Activated T-helper 2 cell treated with anti-CD3 and anti-CD28 coated beads, Interferon-gamma antibody, Interleukin-2, Interleukin-4, amounts not matched to agents 10 μg/mL and 5 μg/mL and 100 μg/mL, durations not matched to agents 14 hours and 24 hours and 36 hours (primary cell): ENCODE measurements at places on chromosomes 3 and 15.
A peak's percentile ranks its signal among the peaks of the same experiment; 100 is the strongest.

- DNase-seq: no peak
These were observed 256.4 kb downstream of the NR2F2 start for GRCh38 chr15:96586901-96587300.

DNA sequence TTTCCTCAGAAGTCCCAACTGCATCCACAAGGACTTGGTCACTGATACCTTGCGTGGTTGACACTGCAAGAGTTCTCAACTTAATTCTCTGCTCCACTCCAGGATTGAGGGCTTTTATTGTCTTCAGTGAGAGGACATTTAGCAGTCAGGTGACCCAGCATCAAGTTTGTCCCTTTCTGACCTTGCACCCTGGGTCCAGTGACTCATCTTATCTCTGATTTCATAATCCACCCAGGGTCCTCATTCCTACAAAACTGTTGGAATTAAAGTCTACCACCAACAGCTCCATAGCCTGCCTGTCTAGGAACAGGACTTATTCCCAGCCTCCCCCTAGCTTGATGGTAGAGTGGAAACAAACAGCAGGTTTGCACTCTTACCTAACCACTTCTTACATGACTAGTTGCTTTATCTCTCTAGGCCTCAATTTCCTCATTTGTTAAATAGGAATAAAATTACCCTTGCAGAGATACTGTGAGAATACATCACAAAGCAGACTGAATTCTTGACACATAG is 151.3 kb upstream of the LPP start:
- no peak for DNase-seq

DNA sequence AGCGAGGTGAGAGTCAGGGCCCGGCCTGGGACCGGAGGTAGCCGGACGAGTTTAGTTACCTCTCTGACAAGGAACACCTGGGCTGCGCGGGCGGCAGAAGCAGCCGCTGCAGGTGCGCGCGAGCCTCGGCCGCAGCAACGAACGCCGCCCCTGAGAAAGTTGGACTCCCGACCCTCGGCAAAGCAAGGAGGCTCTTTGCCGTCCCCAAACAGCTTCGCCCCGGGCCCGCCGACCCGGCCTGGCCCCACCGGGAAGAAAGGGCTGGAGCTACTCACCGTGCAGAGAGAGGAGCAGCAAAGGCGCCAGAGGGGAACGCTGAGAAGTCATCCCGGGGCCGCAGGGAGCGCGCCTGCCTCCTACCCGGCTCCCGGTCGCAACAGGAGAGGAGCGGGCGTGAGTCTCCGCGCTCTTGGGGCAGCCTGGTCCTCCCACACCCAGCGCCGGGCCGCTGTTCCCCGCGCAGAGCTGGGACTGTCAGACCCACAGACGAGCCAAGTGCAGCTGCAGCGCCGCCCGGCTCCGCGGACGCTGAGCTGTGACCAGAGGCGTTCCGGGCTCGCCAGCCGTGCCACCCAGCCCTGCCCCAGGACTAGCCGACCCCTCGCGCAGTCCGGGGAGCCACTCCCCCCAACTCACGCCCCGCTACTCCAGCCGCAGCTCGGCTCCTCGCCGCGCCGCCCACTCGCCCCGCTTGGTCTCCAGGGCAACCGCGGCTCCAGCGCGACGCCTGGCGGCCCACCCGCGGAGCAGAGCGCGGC is at the start of gene IGSF11:
TSS of gene IGSF11 (minus strand) at position 591 of the 758 bp plus-strand sequence. CDS start at position 327, 264 bp downstream.
- peak; percentile 39 for DNase-seq

- DNase-seq: no peak
These were observed 15.8 kb upstream of the ALDH1A3 start for GRCh38 chr15:100863796-100864267.

GRCh38 chr3:168213920-168214319 is 118.2 kb upstream of the GOLIM4 start:
- no peak for DNase-seq

DNA sequence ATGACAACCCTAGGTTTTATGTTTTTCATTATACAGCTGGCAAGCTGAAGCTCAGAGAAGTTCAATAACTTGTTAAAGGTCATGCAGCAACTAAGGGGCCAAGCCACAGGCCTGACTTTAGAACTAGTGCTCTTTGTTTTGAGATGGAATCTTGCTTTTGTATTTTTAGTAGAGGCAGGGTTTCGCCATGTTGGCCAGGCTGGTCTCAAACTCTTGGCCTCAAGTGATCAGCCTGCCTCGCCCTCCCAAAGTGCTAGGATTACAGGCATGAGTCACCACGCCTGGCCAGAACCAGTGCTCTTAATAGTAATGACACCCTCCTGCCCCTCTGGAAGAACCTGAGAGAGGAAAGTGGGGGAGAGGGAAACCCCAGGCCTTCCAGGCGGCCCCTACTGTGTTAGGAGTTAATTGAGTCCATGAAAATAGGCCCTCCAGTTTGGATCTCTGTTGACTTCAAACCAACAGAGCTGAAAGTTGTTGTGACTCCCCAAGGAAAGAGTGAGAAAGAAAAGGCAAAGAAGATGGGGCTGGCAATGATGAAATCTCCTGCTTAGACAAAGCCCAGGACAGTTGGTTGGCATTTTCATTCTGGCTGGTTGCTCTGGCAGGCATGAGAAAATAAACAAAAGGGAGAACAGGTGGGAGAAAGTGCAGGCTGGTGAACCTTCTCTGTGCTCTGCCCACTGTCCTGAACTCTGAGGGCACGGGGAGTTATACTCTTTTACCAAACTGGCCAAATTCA is 3.6 kb upstream of the PRRT3 start:
- no peak for DNase-seq
